ENCODE measurements at places on chromosomes 5 and 9.
A peak's percentile ranks its signal among the peaks of the same experiment; 100 is the strongest.

GRCh38 chr9:115730845-115731244, 422.7 kb upstream of the PAPPA start:
- no peak for DNase-seq

GRCh38 chr5:4584982-4585381, 555.1 kb upstream of the ADAMTS16 start:
- DNase-seq = peak; percentile 91

GRCh38 chr9:134364391-134365114, 38.3 kb downstream of the RXRA start:
- no peak for DNase-seq

- peak; percentile 66 for DNase-seq
These were observed 53.3 kb downstream of the PRRC2B start for GRCh38 chr9:131447148-131447547.

- peak; percentile 5 for DNase-seq
These were observed 17.1 kb downstream of the RFX3 start for GRCh38 chr9:3508521-3509291.

GRCh38 chr9:135618866-135619598, 20.3 kb downstream of the GLT6D1 start:
- no peak for DNase-seq

GRCh38 chr9:101139082-101139481, 110.6 kb downstream of the PLPPR1 start:
- no peak for DNase-seq

DNA sequence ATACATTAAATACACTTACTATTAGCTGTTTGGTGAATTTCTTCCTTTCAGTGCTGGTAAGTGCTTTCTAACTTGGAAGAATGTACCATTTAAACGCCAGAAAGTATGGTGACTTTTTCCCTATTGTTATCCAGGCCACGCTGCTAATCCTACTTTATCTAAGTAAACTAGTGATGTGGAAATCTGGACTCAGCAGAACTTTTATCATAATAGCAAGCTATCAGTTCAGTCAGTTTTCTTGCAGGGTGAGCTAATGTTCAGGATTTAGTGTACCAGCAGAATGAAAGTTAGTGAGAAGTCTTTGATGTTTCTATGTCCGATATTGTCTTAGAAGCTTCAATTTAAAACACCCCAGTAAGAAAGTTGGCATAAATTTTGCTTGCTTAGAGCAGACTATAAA, 72.2 kb downstream of the HSD17B4 start:
- DNase-seq = no peak

GRCh38 chr5:81172710-81173109, 60.4 kb upstream of the CKMT2 start:
- no peak for DNase-seq

DNA sequence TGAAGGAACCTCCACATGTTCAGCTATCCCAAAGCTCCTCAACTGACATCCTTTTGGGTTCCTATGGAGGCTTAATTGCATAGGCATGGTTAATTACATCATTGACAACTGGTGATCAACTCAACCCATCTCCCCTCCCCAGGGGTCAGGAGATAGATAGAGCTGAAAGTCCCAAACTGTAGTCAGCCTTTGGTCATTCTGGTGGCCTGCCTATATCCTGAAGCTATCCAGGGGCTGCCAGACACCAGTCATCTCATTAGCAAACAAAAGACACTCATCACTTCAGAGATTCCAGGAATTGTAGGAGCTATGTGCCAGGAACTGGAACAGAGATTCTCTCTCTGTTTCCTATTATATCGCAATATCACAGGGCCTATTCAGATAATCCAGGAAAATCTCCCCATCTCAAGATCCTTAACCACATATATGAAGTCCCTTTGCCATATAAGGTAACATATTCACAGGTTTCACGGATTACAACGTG, 646.5 kb upstream of the GRAMD2B start:
- DNase-seq = no peak

DNA sequence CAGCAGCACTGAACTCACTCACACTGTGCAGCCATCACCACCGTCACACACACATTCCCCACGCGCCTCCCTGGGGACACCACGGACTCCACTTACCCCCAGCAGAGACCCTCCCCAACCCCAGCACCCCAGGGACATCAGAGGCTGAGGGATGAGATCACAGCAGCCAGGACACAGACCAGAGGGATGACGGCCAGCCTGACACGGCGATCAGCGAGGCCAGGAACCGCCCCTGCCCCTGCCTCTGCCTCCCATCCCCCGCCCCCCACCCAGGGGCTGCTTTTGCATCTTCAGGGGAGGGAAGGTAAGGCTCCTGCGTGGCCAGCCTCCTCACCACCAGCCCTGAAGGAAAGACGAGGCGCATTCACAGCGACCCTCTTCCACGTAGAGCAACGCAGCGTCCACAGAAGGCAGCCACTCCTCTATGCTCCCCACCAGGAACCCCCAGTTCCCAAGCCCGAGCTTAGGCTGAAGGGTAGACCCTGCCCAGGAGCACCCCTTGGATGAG, 104.5 kb downstream of the VAV2 start:
- DNase-seq = no peak

DNA sequence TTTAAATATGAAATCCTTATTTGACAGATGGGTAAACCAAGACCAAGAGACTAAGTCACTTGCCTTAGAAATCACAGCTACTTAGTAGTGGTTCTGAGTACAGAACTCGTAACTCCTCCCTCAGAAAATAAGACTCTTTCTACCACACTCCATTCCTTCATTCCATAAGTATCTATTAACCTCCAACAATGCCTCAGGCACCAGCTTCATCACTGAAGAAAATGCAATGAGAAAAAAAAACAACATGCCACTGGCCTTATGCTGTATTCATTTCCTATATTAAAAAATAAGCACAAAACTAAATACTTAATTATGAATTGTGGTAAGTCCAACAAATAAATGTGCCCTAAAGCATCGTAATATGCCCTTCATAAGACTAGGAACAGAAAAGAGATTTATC, 13.5 kb upstream of the FREM1 start:
- no peak for DNase-seq

DNA sequence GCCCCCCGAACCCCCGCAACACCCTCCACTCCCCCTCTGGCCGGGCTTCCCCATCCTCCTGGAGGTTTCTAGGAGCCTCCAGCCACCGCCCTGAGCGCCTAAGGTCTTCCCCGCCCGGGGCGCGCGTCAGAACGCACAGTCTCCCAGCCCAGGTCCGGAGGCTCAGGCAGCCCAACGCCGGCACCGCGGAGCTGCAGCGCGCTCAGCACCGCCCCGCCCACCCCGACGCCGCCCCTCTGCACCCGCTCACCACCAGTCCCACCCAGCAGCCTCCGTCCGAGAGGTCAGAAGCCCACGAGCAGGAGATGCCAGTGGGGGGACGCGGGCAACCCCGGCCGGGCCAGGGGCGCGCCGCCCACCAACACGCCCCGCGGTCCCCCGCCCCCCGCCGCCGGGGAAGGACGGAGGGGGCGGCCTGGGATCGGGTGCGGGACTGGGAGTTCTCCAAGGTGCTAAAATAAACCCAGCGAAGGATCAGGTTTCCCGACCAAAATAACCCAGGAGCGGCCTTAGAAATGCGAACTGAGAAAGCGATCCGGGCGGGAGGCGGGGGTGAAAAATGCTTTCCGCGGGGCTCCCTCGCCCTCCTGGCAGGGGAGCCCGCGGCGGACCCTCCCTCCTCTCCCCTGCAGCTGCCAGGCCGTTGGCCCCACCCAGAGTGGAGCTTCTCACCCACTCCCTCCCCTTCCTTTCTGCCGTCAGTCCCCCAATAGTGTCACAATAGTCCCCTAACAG, 6.5 kb upstream of the FAM78A start:
- no peak for DNase-seq

DNA sequence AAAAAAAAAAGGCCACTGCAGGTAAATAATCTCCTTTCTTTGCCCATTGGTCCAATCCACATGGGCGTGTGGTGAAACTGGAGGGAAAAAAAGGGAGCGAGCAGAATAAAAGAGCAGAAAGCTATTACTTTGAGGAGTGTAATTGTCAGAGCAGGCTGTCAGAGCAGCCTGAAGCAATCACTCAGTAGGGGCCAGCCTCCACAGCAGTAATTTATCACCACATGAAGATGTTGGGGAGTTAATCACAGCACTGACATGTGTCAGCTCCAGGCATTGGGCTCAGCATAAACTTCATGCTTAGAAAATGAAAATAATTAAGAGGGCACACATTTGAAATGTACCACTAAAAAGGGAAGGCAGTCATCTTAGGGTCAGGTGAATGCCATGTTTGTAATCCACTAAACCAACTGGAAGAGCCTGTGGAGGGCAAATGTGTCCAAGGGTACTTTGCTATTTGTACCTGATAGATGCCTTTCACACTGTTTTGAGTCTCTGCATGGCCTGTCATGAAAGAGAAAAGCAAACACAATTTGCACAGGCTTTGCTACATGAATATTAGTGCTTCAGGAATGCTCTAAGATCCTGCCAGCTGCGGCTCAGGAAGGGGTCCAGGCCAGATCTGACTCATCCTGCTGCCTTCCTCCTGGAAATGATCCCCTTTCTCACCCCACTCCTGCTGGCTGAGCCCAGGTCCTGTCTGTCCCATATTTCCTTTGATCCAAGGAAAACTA, 2.9 kb upstream of the PTGER4 start:
- peak; percentile 62 for DNase-seq

- DNase-seq = peak; percentile 89
These were observed at the start of gene IL11RA for GRCh38 chr9:34651876-34652601. TSS of gene IL11RA (plus strand) at chr9:34652185. CDS start at chr9:34655218, 3,033 bp downstream.

- no peak for DNase-seq
These were observed 641.6 kb downstream of the NR2F1-AS1 start for GRCh38 chr5:92939428-92939827.

DNA sequence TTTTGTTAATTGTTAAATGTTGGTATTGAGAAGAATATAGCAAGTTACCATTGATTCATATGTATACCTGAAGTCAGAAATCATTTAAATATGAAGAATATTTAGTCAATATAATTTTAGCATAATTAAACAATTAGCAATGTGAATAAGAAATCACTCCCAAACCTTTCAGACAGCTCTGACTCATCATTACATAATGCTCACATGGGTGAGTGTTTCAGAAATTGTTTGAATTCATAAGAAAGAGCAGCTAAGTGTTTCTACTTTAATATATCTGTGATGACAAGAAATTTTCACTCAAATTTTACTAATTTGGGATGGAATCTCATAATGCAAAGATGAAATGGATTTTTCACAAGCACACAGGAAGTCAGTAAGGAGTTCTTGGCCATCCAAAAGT, 42.0 kb upstream of the CDC42SE2 start:
- DNase-seq = peak; percentile 14

- DNase-seq = no peak
These were observed 17.6 kb upstream of the MARCHF6 start for GRCh38 chr5:10335711-10336470.

DNA sequence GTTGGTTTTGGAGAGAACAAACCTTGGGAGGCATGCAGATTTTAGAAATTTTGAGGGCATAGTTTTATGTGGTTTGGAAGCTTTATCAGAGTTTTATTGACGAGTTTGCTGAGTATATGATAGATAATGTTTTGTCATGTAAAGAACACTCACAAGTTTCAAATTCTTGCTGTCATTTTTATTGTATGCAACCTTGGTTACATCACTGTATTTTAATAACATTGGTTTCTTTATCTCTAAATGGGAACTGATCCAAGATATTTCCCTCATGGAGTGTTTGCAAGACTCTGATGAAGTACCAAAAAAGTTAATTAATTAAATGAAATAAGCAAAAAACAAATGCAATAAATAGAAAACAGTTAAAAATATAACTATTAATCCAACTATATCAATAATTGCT, 170.3 kb downstream of the SMC2 start:
- no peak for DNase-seq

- no peak for DNase-seq
These were observed 1061.8 kb downstream of the CDH12 start for GRCh38 chr5:21791304-21791703.

DNA sequence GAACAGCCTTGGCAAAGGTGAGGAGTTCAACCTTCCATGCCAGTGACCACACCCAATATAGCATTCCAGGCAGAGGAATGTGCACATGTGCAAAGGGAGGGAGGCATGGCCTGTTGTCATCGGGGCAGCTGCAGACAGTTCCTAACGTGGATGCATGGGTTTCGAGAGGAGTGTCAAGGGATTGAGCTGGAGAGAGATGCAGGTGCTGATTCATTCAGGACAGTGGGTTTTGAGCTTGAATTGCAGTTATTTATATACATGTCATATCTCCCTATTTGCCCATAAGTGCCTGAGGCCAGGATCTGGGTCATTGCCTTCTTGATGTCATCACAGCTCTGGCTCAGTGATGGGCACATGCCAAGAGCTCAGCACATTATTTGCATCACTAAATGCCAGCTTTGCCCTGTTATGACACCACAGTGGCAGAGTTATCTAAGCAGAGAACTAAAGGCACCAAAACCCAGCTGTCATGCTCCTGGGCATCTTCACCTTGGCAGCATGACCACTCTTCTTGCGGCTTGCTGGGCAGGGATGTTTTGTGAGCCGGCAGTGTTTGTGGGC, 278.0 kb downstream of the NTRK2 start:
- DNase-seq = peak; percentile 72

DNA sequence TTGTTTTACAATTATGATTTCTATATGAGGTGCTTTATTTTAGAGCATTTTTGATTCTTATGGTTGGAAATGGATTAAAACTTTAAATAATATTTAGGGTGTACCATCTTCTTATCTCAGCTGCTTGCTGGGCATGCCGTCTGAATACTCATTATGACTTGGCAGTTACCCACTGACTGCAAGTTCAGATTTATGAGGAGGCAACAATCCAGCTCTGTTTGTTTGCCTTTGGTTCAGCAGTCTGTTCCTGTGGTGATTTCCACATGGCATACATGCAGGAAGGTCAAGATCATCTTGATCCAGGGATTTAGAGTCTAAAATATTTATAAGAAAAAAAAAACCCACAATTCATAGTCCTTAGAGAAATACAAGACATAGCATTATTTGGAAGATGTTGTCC, 1254.5 kb upstream of the NUDT12 start:
- DNase-seq = no peak

DNA sequence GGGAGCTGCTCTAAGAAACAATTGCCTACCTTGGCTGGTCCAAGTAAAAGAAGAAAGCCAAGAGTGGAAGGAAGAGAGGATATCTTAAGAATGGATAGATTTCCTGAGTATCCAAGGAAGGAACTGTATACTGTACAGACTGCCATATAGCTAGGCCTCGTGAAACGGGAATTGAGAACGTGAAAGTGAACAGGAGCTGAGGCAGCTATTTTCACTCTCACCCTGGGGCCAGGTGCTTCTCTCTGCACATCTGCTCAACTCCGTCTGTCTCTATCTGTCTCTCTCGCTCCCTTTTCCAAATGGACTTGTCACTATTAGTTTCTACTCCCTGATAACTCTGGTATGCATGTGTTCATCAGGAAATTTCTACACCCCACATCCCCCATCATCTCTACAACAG, 35.9 kb upstream of the TESK1 start:
- no peak for DNase-seq

DNA sequence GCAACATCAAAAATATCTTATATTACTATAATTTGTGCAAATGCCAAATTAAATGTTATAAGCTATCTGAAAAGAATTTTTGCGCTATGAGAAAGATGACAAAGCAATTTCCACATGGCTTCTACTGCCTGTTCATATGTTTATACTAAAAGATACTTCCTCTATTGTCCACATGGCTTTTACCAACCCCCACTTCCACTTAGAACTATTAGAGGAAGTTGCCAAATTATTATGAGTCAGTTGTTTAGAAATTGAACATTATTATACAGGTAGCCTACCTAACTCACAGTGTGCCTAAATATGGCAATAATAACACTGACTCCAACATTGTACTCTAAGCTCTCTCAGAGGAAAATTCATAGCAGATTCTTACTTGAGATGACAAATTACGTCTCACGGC, 37.6 kb upstream of the SLC27A6 start:
- DNase-seq = no peak

- no peak for DNase-seq
These were observed 38.0 kb downstream of the GADD45G start for GRCh38 chr9:89642789-89643188.
